ENCODE measurements at places on chromosomes 5 and 9.

GRCh38 chr9:16884373-16884772 lies 13.9 kb upstream of the BNC2 start:
- no peak for DNase-seq

- DNase-seq = no peak
Measured at GRCh38 chr9:124632077-124632621, 125.0 kb upstream of the NR5A1 start.

DNA sequence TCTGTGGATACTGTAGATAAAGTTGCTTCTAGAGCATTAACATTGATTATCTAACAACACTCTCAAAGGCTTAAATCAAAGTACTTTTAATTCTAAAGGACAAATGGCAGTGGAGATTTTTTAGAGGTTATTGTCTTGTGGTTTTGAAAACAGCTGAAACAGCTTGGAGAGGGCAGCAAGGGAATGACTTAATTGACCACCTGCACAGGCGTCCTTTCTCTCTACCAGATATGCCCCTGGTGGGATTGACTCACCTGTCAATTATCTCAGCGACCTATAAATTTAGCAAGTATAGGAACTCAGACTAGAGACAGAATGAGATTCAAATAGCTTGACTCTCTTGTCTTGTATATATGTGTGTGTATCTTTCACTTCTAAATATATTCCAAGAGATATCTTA lies 13.5 kb downstream of the ARL14EPL start:
- DNase-seq = no peak

DNA sequence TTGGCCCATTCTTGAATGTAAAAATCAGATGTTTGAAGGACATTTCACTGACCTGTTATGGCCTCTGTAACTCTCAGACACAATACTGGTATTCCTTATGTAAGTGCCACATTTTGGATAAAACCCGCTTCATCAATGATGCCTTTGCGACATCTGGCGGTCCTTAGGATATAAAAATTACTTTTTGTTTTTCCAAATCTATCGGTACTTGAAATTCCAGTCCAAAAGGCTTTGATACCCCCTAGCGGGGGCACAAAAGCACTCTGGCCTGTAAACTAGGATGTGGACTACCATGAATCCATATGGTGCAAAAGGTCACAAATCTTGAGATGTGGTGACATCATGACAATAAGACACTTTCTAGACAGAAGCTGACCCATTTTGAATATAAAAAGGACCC lies 291.8 kb downstream of the KIAA0825 start:
- no peak for DNase-seq

- DNase-seq = no peak
Measured at GRCh38 chr5:57450991-57451876, 31.4 kb downstream of the ACTBL2 start.

GRCh38 chr5:34844999-34845398 lies 6.0 kb downstream of the TTC23L start:
- DNase-seq = no peak

DNA sequence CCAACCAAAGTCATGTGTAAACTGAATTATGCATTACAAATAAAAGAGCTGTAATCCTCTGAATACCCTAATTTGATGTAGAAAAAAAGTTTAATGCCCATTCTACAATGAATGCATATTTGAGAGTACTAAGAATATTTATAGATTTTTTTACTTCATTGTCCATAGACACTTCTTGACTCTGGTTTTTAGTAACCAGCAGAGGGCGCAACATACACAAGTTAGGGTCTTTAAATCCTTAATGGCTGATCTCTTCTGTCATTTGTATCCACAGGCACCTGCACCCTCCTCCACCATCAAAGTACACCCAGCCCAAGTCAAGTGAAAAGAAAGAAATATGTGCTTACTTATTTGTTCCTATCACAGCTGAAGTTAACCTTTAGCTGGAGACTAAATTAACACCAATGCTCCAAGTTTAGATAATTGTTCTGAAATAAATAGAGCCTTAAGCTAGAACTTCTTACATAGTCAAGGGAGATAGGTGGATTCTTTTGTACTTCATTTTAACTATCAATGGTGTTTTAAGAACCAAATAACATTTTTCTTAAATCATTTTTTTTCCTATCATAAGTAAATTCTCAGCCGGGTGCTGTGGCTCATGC lies 524.2 kb upstream of the DAB2 start:
- DNase-seq = peak; percentile 54

DNA sequence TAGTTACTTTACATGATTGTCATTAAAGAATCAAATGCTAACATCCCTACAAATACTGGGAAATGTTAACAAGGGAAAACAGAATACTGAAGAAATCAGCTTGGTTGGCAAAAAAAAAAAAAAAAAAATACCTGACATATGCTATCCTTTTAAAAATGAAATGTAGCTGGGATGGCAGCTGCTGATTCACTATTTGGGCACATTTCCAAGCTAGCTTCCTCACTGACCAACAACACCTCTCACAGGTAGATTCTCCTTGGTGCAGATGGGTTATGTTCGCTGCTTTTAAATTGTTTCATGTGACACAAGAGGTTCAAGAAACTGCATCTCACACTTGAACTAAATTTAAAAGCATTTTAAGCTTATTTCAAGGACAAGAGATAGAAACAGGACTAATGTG lies 6.1 kb upstream of the PRUNE2 start:
- DNase-seq = no peak

DNA sequence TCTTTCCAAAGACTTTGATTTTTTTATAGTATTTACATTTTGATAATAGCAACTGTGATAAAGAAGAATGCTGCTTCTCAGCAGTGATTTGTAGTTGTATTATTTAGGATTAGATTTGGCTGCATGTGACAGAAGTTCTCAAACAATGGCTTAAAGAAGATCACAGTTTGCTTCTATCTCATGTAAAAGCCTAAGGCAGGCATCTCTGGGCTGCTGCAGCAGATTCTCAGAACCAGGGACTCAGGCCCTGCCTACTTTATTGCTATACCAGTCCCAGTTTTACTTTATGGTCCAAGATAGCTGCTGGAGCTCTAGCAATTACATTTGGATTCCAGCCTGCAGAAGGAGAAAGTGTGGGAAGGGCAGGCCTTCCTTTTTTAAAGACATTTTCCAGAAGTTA lies 8.8 kb upstream of the SNX2 start:
- no peak for DNase-seq

- DNase-seq = no peak
Measured at GRCh38 chr5:69078921-69079540, 14.8 kb upstream of the SLC30A5 start.

GRCh38 chr9:128553728-128554127 lies 1.3 kb downstream of the SPTAN1 start:
- peak; percentile 39 for DNase-seq

DNA sequence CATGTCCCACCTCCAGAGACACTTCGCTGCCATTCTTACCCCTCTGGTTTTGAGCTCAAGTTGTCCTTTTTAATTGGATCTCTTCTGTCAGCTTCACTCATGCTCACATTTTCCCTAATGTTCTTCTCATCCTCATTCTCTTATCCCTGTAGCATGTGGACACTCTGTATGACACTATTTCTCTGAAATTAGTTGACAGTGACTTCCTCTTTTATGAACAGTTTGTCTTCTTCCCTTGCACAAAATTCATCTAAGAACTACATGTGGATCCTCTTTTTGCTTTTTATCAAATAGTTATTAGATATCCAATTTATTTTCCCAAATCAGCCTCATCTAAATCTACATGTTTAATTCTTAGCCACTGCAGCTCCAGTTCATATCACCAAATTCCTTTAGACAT lies 676.2 kb downstream of the MAT2B start:
- no peak for DNase-seq

DNA sequence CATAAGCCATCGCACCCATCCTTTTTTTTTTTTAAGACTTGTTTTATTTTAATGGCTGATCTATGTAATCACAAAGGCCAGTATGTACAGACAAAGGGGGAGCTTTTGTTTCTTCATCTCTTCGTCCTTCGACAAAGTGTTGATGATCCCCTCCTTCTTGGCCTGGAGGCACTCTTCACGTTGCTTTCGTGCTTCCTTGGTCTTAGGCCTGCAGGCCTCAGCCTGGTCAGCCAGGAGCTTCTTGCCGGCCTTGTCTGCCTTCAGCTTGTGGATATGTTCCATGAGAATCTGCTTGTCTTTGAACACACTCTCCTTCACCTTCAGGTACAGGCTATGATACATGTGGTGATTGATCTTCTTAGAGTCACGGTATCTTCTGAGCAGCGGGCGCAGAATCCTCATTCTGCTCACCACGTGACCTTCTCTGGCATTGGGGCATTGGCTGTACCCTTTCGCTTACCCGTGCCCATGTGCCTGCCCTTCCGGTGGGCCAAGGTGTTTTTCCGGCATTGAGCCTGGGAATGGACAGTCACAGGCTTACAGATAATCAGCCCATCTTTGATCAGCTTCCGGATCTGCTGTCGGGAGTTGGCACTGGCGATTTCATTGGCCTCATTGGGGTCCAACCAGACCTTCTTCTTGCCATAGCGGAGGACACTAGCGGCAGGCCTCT lies 36.0 kb downstream of the TLX3 start:
- DNase-seq = no peak

Data from amniotic stem cell (primary cell).